ENCODE measurements at places on chromosomes 11 and 22.

DNA sequence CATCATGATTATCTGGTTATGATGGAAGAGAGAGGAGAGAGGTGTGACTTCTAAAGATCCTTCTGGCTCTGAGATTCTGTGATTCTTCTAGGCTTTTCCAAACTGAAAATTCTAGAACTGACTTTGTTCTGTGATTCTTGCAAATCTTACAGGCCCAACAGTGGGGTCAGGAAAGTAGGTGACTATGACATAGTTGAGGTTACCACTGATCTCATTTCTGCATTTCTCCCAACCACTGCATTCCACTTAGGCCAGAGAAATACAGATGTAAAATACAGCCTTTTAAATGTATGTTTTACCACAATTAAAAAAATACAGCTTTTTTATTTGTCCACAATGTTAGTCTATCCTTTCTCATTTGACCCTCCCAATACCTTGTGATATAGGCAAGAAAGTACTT lies 83.7 kb downstream of the STIM1 start:
- DNase-seq, result no peak

GRCh38 chr22:22591348-22592299 lies 32.6 kb upstream of the PRAME start:
- no peak for DNase-seq

GRCh38 chr11:64858467-64859263 lies 14.2 kb upstream of the CDC42BPG start:
- DNase-seq, result peak; percentile 70

GRCh38 chr11:104573441-104573990 lies 324.7 kb downstream of the CASP12 start:
- no peak for DNase-seq

- no peak for DNase-seq
These were observed 73.8 kb upstream of the CRYBB3 start for GRCh38 chr22:25125693-25126357.

- DNase-seq, result no peak
These were observed 72.0 kb downstream of the SLC1A2 start for GRCh38 chr11:35347173-35347878.

GRCh38 chr22:18085188-18085587 lies 7.4 kb downstream of the PEX26 start:
- DNase-seq, result no peak

DNA sequence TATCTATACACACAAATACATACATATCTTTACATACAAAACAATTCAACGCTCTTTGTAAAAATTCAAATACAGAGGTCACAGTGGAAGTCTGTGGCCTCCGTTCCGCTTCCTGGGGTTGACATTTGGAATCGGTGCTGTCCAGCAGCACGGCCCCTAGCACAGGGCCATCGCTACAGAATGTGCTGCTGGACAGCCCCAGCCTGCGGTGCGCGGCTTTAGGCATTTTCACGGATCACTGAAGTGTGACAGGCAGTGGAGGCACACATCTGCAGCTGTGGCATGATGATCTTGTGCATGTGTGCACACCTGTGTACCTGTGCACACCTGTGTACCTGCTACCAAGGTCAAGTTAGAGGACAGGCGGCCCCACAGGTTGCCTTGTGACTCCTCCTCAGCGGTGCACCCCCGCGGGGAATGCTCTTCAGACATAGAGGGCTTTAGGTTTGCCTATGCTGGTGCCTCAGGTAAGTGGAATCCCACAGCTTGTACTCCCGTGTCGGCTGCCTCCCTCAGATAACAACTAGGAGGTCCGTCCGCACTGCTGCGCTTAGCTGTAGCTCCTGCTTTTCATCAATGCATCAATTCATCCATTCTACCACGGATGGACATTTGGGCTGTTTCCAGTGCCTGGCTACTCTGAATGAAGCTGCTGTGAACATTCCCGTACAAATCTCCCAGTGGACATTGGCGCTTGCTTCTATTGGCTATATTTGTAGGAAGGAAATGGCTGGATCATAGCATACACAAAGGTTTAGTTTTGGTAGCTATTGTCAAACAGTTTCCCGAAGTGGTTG lies 29.9 kb downstream of the GAL start:
- no peak for DNase-seq

DNA sequence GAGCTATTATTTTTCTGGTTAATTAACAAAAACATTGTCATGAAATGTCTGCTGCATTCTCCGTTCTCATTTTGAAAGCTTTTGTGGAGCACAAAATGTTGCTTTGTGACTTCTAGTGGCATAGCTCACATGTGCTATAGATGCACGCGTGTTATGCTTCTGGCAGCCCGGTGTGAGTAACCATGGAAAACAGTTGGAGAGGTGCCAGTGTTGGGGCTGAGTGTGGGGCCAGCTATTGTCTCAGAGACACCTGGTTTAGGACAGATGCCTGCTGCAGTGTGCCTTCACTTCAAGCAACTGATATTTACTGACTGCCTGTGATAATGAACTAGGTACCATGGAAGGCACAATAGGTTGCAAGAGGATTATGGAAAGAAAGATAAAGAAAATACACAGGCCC lies 760.6 kb downstream of the NTM start:
- no peak for DNase-seq

GRCh38 chr22:37345863-37346504 lies 63.7 kb downstream of the CYTH4 start:
- no peak for DNase-seq

DNA sequence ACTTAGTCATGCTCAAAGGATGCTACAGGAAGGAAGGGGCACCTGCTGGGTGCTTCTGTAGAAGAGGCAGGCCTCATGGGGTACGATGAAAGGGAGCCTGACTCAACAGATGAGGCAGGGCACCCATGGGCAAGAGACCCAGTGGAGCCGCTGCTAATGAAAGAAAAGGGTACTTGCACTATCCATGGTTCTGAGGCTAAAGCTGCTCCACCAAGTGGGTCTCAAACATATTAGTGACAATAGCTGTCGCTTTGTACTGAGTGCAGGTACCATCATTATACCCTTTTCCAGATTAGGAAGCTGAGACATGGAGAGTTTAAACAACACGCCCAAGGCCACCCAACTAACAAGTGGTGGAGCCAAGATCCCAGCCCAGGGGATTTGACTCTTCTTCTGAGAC lies 127.5 kb upstream of the SERPIND1 start:
- no peak for DNase-seq

GRCh38 chr11:103649401-103649895 lies 387.0 kb upstream of the DDI1 start:
- DNase-seq, result no peak

GRCh38 chr22:30871391-30872284 lies 96.9 kb downstream of the MORC2 start:
- no peak for DNase-seq

DNA sequence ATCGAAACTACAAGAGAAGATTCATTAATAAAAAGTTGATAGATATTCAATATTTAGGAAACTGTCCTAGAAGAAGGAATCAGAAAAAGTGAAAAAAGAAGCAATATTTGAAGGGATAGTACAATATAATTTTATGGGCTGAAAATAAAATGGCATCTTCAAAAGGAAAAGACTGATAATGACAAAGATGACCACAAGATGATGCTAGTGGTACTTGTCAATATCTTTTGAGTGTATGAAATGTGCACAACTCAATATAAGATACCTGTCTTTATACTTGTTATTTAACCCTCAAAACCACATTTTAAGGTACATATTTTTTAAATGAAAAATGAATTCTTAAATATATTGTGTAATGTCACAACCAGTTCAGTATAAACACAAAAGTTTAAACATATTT lies 1059.6 kb upstream of the RAG2 start:
- no peak for DNase-seq

GRCh38 chr11:70645537-70645936 lies 247.2 kb downstream of the CTTN start:
- DNase-seq, result no peak

- DNase-seq, result no peak
These were observed 19.9 kb downstream of the ARAP1 start for GRCh38 chr11:72732329-72732728.

GRCh38 chr11:62179995-62180394 lies 10.0 kb upstream of the SCGB1D1 start:
- DNase-seq, result no peak

DNA sequence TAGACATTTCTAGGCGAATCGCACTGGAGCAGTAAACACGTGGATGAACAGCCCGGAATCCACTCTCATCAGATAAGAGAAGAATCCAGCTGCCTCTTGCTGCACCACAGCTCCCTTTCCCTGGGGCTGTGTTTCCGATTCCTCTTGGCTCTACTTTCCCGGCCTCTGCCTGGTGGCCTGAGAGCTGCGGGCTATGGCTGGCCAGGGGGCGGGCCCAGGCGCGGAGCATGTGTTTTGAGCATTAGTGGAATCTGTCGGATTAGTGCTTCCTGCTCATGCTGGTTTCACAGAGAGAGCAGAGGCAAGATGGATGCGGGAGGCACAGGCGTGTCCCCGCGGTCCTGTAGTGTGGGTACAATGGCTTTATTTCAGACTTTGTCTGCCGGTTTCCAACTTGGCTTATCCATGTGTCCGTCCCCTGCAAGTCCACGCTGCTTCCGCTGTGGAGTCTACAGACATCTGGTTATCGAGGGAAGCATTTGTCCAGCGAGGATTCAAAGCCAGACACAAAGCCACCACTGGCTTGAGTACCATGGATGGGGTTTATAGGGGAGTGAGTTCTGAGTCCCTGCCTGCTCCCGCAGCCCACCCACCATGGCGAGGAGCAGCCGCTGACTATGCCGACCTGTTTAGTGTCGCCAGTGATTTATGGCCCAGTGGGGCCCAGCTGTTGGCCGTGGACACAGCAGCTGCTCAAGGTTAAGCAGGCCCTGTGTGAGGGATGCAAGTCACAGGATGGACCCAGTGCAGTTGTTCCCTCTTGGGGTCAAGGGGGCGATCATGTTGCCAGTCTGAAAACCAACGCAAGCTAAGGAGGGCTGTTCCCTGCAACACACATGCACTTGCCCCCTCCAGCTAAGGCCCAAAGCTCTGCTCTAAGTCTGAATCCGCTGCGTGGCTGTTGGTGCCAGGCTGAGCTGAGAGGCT lies 43.3 kb upstream of the EP300 start:
- DNase-seq, result no peak

DNA sequence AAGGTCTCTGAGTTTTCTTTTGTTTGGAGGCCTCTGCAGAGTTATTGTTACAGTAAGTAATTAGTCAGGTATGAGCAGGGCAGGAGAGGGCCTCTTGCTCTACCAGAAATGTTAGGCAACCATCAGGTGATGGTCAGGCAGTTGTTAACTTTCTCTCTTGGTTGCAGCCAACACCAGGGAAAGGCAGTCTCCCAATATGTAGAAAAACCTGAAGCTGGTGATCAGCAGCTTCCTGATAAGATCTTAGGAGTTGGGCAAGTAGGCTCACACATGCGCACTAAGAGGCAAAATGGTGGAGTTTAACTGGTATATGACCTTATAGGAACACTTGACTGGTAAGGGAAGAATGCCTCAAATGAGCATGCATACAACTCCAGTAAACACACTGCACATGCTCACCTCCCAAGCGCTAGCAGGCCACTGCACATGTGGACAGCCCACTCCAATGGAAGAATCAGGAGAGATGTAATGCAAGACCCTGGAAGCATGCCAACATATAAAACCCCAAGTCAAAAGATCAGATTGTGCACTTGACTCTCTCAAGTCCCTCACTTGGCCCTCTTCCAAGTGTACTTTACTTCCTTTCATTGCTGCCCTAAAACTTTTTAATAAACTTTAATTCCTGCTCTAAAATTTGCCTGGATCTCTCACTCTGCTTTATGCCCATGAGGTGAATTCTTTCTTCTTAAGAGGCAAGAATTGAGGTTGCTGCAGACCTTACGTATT lies 23.7 kb upstream of the SLC35F2 start:
- no peak for DNase-seq

- no peak for DNase-seq
These were observed 28.4 kb downstream of the KIAA0930 start for GRCh38 chr22:45212306-45212709.

DNA sequence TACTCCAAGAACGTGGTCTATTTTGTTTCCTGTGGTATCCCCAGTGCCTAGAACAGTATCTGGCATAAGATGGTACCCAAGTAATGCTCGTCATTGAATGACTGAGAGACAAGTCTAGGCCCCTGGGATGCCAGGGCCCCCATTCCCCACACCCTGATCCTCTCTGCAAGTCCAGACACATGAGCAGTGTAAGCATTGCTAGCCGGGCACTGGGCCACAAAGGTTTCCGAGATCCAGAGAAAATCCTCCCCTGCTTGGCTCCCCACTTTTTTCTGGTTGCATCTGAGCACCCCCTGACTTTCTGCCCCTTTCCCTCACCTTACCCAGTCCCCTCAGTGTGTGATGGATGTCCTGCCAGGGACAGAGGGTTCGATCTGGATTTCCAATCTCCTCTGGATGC lies 160.1 kb upstream of the NECTIN1 start:
- no peak for DNase-seq

GRCh38 chr22:45529971-45530575 lies 27.4 kb downstream of the FBLN1 start:
- DNase-seq, result no peak

GRCh38 chr11:48164836-48165235 lies 51.8 kb upstream of the OR4B1 start:
- DNase-seq, result no peak

DNA sequence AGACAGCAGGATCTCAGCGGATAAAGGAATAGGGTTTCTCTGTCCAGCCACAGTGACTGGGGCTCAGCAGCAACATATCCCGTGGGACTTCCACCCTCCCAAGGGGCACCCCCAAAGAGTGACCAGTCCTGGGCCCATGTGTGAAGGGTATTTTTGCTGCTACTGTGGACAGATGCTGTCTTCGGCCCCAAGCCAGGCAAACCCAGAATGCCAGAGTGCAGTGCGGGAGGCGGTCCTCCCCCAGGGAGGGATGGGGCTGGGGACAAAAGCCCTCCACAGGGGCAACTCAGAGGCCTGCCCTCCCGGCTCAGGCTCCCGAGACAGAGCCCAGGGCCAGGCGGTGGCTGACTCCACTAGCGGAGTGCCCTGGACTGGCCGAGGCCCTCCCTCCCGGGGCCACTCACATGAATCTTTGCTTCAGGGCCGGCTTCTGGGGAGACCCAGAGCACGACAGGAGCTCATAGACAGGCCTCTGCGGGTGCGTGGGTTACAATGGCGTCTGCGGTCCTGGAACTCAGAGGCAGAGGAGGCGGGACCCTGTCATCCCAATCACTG lies 34.7 kb upstream of the WNT7B start:
- DNase-seq, result no peak

GRCh38 chr11:74035264-74035663 lies 26.4 kb upstream of the UCP3 start:
- no peak for DNase-seq

DNA sequence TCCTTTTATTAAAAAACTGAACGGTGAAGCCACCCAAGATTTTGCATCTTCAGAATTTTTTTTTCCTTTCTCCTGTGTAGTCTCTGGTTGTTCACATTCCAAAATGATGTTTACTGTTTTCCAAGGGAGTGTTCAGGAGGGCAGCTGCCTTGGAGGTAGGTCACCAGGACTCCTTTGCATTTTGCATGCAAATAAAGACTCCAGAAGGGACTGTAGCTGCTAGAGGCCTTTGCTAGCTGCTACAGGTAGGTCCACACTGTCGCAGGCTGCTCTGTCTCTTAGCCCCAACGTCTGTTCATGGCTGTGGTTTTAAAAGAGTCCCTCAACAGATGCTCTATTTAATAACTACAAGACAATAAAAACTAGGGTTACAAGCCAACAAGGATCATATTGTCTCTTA lies 11.4 kb downstream of the CTSC start:
- no peak for DNase-seq

GRCh38 chr22:20568502-20569058 lies 61.2 kb downstream of the MED15 start:
- no peak for DNase-seq
